ENCODE measurements at places on chromosomes 3 and 15.

- no peak for DNase-seq
Measured at GRCh38 chr15:83144771-83145170, 37.3 kb downstream of the TM6SF1 start.

DNA sequence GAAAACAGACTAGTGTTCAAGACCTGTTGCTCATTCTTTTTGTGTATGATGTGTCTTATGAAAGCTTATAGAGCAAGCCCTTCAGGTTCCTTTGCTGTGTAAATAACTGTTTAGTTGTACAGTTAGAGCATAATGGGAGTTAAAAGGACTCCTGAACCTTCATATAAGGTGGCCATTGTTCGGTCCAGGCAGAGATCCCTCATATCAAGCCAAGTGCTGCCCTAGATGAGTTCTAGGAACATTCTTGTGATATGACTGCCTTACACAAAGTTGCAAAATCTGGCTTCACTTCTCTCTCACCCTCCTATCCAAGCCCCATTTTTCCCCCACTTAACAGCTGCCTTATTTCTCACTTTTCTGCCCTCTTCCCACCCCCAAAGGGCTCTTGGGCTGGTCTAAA is 26.9 kb downstream of the GYG1 start:
- DNase-seq = no peak

GRCh38 chr3:196320137-196320536 is 2.1 kb upstream of the DYNLT2B start:
- no peak for DNase-seq

DNA sequence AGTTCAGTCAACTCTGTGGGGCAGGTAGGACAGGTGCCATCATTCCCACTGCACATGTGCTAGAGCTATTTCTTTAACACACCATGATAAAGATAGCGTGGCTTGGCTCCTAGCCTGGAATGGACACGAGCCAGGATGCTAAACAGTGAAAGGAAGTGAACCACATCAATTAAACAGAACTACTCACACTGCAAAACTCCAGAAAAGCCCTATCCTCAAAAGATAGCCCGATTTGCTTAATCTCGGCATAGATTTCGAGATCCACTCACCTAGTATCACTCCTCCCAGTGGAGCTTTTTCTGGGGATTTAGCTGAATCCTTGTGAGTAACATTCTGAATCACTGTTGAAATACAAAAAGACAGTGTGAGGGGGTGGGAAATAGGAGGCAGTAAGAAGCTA is 118.0 kb downstream of the ABI3BP start:
- DNase-seq = no peak

- no peak for DNase-seq
Measured at GRCh38 chr3:186594591-186595113, 18.2 kb upstream of the AHSG start.

GRCh38 chr15:31447931-31448634 is 121.4 kb downstream of the KLF13 start:
- DNase-seq = no peak

DNA sequence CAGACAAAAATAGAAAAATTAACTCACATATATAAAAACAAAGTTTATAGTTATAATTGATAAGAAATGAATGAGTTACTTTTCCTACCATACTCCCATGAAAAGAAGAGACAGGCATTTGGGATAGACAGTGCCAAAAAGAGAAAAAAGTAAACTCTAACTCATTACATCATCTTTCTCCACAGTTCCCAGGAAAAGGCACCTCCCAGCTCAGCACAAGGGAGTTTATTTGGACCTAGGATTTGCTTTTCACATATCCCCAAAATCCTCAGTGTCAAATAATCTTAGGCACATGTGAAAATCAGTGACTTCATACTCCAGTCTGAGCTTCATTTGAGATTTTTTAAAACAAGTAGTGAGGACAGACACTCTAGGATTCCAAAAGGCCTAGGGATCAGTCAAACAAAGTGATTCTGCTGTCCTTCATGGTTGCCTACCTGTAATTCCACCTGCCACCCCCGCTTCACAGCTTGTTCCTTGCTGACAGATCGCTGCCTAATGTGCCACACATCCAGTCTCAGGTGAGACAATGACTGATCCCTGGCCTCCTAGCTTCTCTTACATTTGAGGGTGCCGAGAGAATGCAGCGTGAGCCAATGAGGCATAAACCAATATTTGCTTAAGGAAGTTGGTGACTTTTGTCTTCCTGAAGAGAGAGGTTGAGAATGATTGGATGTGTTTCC is 573.7 kb downstream of the TBL1XR1 start:
- no peak for DNase-seq

DNA sequence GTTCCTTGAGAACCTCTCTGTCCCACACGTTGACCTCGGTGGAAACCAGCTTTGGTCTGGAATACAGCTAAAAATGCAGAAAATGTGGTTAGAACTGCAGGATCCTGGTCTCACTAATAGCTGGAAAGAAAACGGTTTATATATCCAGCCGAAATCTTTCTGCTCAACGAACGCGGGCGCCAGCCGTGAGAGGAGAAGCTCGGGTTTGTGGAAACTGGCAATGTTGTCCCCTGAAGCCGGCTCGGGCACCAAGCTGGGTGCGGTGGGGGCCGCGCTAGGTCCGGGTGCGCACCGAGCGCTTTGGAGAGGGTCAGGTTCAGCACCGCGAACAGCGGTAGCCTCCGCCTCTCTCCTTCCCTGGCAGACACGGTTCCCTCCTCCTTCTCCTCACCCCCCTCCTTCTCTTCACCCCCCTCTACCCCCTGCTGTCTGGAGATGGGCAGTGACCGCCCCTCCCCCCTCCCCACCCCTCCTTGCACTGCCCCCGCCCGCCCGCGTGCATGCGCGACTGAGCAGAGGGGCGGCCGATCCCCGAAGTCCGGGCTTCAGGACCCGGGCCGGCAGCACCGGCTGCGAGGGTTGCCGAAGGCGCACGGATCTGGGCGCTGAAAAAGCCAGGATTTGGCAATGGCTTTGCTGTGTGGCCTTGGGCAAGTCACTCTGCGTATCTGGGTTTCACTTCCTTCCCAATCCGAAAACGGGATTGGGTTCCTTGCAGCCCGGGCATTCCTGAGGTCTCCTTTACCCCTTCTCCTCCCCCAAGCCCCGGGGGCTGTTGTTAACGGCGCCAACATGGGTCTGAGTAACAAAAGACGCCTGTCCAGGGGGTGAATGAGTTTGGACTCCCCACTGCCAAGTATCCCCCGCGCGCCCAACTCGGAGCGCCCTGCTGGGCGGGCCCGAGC is at the start of gene SKOR1:
SKOR1 (plus strand) TSS at position 534 of the 905 bp plus-strand sequence; CDS start at position 628, 94 bp downstream.
- no peak for DNase-seq

DNA sequence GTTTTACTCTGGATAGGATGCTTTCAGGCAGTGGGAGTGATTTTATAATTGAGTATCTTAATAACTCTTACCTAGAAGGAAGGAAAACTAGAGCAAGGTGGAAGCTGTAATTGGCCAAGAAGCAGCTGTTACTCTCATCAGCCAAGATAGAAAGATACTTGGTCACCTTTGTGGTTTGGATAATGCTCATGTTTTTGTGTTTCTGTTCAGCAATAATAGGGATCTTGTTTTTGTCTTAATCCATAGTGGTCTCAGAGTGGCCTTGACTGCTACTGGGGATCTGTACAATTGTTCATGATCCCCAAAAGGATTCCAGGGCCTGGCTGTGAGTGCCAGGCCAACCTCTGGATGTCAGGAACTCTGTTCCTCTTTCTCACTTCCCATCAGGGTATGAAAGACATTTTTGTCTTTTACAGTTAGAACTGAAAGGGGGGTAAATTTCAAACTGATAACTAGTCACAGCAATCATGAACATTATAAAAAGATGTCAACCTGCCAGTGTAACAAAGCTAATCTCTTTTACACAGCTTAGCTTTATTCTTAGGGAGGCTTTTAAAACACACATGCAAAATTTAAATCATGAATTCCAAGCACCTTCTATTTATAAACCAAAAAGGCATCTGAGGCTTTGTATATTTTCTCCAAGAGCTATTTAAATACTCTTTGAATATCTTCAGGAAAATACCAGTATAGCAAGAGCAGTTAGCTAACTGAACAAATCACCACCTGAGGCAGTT is 6.0 kb downstream of the UBL7 start:
- no peak for DNase-seq

DNA sequence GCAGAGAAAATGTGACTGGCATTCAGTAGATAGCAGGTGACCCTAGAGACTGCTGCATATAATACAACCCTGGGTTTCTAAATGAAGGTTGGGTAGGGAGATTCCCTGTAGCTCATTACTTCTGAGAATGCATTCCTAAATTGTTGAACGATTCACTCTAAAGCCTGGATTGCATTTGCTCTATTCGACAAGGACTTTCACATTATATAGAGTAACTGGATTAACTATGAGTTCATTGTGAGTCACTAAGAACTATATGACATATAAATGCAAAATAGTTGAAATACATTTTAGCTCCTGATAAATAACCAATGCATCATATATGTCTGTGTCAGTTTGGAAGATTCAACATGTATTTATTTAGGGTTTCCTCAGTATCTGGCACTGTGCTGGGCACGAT is 294.7 kb upstream of the CCDC54 start:
- no peak for DNase-seq

- DNase-seq = peak; percentile 95
Measured at GRCh38 chr3:132029182-132029902, 5.5 kb downstream of the CPNE4 start.

DNA sequence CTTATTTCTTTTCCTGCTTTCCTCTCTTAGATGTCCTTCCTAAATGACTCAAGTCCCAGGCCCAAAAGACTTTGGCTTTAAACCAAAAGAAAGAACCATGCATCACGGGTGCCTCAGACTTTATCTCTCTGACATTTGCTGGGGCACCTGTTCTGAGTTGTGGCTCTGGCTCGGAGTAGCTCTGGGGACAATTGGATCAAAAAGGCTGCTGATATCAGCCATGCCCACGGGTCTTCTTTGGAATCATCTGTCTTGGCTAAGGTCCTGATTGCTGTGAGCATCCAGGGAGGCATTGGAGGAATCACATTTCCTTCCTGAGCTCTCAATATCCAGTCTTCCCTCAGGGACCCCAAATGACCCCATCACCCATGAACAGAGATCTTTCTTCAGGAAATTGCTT is 59.9 kb downstream of the CLSTN2 start:
- no peak for DNase-seq

DNA sequence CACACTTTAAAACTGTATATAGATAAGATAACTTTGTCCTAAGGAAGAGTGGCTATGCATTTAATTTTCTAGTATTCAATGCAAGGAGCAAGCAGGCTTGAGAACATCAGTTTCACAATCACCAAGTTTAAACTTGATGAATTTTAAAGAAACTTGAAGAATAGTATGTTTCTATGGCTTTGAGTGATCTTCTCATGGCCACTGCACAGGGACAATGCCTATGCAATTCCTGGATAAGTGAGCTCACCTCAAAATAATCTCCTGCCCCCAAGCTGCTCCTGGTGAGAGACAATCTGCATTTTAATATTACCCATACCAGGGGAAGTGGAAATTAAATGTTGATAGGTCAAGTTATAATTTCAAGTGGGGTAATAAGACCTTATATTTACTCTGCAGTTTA is 376.6 kb upstream of the CBLB start:
- DNase-seq = no peak

GRCh38 chr3:126397610-126398422 is 3.1 kb downstream of the CFAP100 start:
- no peak for DNase-seq

DNA sequence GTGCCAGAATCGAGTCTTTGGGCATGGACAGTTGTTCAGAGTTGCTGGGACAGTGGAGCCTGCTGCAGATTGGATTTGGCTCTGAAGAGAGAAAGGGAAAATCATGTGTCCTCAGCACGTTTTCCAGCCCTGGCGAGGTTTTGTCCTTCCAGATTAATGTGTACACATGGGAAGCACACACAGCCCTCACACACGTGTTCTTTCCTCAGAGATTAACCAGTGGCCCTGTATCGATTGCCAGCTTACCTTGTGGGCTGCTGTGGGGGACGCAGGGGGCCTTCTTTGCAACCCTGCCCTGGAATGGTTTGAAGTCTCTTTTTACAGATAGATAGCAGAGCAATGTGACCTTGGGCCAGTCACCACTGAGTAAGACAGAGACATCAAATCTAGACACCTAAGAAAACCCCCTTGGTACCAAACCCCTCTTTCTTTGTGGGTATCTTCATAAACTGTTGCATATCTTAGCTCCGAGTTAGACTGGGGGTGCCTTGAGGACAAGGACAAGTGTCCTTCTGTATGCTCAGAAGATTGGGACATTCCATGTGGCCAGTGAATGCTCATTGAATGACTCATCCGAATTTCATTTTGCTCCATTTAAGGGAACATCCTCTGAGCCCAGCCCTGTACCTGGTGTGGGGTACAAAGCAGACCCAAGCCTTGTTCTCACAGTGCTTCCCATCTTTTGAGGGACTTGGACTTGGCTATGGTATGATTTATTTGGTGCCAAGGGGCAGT is 48.0 kb downstream of the SMAD6 start:
- DNase-seq = no peak
